ENCODE measurements at places on chromosomes 5 and 9. TPM values are rescaled to one million over a fixed set of nuclear protein-coding genes. Genes with fewer than 3 reads are reported as not detected.

GRCh38 chr5:126732716-126733115 lies 44.2 kb upstream of the LMNB1 start:
- DNase-seq = no peak

- no peak for DNase-seq
These were observed 56.3 kb downstream of the GDA start for GRCh38 chr9:72205513-72205912.

- DNase-seq = peak; percentile 81
These were observed 6.3 kb upstream of the MXD3 start for GRCh38 chr5:177317959-177318377.

GRCh38 chr9:36346569-36346968 lies 53.5 kb downstream of the RNF38 start:
- DNase-seq = no peak

GRCh38 chr5:110104726-110105669 lies 415.3 kb downstream of the MAN2A1 start:
- DNase-seq = no peak

- no peak for DNase-seq
These were observed 46.2 kb downstream of the SPRY4 start for GRCh38 chr5:142278627-142279026.

- DNase-seq = no peak
These were observed 253.7 kb upstream of the NFIL3 start for GRCh38 chr9:91677331-91677730.

GRCh38 chr9:126325821-126326220 lies 808 bp upstream of the MVB12B start:
- DNase-seq = no peak

GRCh38 chr9:124372038-124372437 lies 43.2 kb downstream of the PSMB7 start:
- no peak for DNase-seq

GRCh38 chr9:135533113-135533512 lies 11.9 kb downstream of the LCN1 start:
- no peak for DNase-seq

DNA sequence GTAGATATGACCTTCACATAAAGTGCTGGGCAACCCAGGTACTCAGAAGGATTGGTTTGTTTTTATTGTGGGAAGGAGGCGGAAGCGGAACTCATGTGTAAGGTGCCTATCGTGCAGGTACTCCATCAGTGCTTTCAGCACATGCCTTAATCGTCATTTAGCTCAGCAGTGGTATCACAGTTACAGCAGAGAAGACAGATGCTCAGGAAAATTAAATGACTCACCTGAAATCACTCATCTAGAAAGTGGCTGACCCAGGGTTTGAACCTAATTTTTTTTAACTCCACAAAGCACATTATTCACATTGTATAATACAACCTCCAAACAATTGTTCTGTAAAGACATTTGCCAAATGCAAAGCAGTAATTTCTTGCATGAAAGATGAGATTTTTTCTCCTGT lies 2.2 kb downstream of the C5orf46 start:
- DNase-seq = no peak

Gene ITK
- 0.91 TPM for total RNA-seq

Gene NKD2
- 3.6 TPM for total RNA-seq

Gene TEX48
- not detected for total RNA-seq

Gene DAP
- total RNA-seq = 49.3 TPM

Gene PCDHGA12
- total RNA-seq = 7.1 TPM

Gene ANKRD20A1
- total RNA-seq = 8.7 TPM

Gene MLANA
- not detected for total RNA-seq

Data from right cardiac atrium (tissue), 5 donors.